ENCODE measurements at places on chromosomes 3 and 15. TPM values are rescaled to one million over a fixed set of nuclear protein-coding genes. Genes with fewer than 3 reads are reported as not detected.

GPR176 gene
- polyA plus RNA-seq: 116 TPM

GRCh38 chr3:45864760-45865519 lies 21.4 kb upstream of the CCR9 start:
- DNase-seq: no peak

FILIP1L gene
- polyA plus RNA-seq: 75.5 TPM

- DNase-seq: no peak
Observed at GRCh38 chr15:71802770-71803169, 7.6 kb upstream of the NR2E3 start.

DNA sequence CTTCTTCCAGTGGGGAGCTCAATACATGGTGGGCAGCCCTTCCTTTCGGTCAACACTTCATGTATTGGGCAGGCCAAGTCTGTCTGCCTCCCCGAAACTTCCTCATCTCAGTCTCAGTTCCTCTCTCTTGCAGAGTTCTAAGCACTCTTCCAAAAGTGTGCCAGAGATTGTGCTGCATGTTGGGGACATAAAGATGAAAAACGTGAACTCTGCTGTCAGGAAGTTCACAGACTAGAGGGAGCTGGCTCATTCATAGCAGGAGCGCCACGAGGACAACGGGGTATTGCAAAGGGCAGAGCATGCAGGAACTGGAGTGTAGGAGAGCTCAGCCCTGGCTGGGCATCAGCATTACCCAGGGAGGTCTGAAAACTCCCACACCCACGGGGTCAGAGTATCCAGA lies 15.3 kb upstream of the EPHB3 start:
- no peak for DNase-seq

DNA sequence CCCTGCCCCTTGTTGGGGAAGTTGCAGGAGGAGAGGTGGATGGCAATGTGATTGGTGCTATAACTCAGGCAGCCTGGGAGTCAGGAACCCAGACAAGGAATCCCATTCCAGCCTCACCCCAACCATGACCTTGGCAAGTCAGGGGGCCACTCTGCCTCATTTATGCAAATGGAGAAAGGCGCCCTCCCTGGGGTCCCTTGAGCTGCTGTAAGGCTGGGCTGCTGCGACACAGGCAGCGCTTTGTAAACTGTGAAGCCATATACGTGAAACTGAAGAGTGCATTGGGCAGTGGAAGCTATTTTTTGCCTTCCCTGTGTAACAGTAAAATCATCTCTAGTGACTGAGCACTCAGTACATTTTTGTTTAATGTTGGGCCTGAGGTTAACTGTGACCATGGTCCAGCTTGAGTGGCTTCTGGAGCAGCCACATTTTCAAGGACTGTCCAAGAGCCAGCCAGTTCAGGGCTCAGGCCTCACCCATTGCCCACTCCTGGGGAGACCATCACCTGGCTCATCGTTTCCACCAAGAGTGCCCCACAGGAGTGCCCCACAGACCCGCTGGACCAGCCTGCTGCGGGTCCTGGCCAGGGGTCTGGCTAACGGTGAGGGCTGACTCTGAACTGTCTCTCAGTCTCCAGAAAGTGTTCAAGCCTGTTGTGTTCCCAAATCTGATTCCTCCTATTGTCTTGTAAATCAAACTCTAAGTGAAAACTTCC lies 27.9 kb downstream of the KIF7 start:
- DNase-seq: no peak

GRCh38 chr3:180420804-180421203 lies 181.2 kb upstream of the TTC14 start:
- DNase-seq: no peak

DNA sequence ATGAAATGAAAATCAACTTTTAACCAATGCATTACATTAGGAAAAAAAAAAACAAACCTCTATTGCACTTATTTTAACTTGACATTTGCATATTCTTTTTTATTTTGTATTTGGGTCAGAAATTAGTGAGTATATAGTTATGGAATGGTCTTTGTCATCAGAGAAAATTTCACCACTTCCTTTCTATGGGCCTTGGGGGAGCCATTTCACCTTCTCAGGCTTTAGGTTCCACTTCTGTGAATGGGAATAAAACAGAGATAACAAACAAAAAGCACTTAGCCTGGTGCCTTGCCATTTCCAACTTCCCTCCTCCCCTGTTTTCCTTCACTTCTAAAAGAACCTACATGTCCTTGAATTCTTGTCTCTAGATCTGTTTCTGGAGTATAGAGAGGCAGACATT lies 168.0 kb upstream of the STT3B start:
- DNase-seq: no peak

CLRN1 gene
- not detected for polyA plus RNA-seq

GRCh38 chr3:193991666-193992424 lies 144.1 kb upstream of the HES1 start:
- DNase-seq: no peak

- no peak for DNase-seq
Observed at GRCh38 chr3:37144806-37145205, 29.6 kb downstream of the LRRFIP2 start.

DNA sequence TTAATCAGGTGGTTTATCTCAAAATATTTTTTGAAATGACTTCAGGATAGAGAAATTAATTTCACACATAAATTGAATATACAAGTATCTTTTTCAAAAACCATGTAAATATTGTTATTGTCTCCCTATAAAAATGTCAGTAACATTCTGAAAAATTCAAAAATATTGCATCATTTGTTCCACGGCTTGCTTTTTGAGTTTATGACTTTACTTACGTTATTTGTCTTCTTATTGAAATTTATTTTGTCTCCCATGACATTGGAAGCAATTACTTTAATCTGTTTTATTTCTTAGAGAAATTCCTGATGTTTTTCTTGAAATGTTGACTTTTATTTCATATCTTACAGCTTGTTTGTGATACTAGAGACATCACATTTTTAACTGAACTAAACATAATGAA lies 56.9 kb upstream of the P2RY1 start:
- no peak for DNase-seq

DNA sequence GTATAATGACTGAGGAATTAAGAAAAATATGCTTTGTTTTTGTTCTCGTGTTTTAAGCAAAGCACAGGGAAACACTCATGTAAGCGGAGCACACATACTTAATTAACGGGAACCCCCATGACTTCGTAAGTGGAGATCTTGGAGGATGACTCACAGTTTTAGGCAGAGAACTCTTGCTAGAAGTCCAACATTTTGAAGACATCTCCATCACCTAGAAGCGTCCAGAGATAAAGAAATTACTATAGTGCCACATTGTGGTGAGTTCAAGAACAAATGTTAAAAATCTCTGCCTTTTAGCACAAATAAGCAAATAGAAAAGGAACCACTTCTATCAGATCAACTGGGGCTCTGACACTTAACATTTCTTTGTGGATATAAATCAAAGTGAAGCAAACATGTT lies 194.1 kb upstream of the ARHGEF26 start:
- DNase-seq: peak; percentile 16

GRCh38 chr3:10219737-10220136 lies 28.5 kb upstream of the TATDN2 start:
- DNase-seq: no peak
